GM23338 (cell line): ENCODE measurements at places on chromosomes 5 and 9. TPM values are rescaled to one million over a fixed set of nuclear protein-coding genes. Genes with fewer than 3 reads are reported as not detected.

DNA sequence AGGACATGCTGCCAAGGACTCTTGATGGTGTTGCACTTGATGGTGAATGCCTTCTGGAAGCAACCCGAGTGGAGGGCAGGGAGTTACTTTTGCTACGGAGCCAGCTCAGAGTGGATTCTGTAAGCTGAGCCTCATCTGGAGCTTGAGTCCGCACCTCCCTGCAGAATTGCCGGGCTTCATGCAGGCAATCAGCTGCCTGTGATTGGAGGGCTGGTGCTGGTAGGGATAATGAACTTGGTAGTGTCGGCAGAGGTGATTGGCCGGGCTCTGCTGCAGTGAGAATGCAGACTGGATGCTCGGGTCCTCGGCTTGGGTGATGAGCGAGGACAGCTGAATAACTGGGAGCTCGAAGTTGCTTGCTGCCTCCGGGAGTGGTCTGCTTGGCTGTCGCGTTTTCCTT is 23.1 kb downstream of the SLC25A25 start:
- no peaks in the 10 kb centered on the region; the same call in 1 of the 2 replicates for H3K4me1 ChIP-seq
- peak overlapping the region; percentile 46 for H3K27ac ChIP-seq
- no peaks in the 10 kb centered on the region; the same call in 1 of the 2 replicates for H3K36me3 ChIP-seq

- peak overlapping the region; percentile 6; the same call in 1 of the 2 replicates for H3K27ac ChIP-seq
- H3K36me3 ChIP-seq: peaks cover 35% of the 10 kb centered on the region
These were observed 11.6 kb downstream of the PSIP1 start for GRCh38 chr9:15499139-15499538.

The SLC45A2 gene
- not detected in 2 replicates for total RNA-seq

GRCh38 chr5:117411701-117412100 is 837.1 kb upstream of the SEMA6A start:
- H3K4me3 ChIP-seq: no peak overlapping the region
- no peak overlapping the region for H3K27ac ChIP-seq
- no peak for DNase-seq
- 0 out of 2 replicates have a peak, but pooled peaks cover 6% of the 10 kb centered on the region for H3K4me1 ChIP-seq

- no peaks in the 10 kb centered on the region for H3K36me3 ChIP-seq
- peak; percentile 83 for DNase-seq
- peaks cover 48% of the 10 kb centered on the region for H3K4me1 ChIP-seq
- no peaks in the 10 kb centered on the region for H3K27me3 ChIP-seq
These were observed 363.7 kb downstream of the CSNK1G3 start for GRCh38 chr5:123875561-123876275.

The TEX48 gene
- total RNA-seq: not detected in 2 replicates
